NCI-H1092 (cell line): ENCODE measurements at places on chromosomes 2 and 18.
A peak's percentile ranks its signal among the peaks of the same experiment; 100 is the strongest.

DNA sequence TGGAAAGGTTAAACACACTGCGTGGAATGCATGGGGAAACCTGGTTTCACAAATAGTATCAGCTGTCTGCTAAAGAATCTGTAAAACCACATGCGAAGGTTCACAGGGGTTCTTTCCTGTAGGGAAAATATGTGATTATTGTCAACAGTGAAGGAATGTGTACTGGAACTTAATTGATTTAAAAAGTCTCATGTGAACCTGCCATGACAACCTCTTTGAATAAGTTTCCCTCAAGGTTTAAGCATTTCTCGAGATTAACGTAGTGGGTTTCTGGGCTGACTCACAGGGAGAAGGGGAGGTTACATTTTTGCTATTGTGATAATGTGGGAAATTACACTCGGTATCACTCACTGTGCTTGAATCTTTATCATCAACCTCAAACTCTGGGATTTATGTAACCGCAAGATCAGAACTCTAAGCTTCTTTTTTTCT, 28.2 kb upstream of the IL1R1 start:
- no peak for DNase-seq

DNA sequence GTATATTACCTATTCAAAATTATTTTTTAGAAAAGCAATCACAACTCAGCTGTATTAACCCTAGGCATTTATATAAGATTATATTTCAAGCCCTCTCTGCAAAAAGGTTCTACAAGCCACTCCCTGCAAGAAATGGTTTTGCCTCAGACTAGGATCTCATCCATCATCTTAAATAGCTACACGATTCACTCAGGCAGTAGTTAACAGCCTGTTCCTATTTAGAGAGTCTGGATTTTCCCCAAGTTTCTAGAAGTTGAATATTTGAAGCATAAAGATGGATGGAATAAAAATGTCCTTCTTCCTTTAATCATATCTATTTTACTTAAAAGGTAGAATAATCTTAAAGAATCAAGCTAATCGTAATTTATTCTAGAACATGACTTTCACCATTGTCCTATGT, 167.1 kb upstream of the STK17B start:
- DNase-seq = no peak

DNA sequence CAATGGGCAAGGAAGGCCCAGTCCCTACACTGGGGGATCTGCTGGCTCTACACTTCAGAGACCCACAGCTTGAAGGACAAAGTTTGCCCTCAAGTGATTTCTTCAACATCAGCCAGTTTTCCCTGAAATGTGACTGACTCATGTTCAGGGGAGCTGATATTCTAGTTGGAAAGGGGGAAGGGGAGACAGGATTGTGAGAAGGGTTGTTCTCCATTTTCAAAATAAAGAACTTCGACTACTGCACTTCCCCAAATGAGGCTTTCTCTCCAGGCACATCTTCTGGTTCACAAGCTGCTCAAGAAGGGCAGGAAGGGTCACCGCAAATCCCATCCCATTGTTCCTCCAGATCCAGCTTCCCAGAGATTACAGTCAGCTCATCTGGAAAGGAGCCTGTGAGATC, 117.6 kb downstream of the BCL2L11 start:
- DNase-seq = no peak

DNA sequence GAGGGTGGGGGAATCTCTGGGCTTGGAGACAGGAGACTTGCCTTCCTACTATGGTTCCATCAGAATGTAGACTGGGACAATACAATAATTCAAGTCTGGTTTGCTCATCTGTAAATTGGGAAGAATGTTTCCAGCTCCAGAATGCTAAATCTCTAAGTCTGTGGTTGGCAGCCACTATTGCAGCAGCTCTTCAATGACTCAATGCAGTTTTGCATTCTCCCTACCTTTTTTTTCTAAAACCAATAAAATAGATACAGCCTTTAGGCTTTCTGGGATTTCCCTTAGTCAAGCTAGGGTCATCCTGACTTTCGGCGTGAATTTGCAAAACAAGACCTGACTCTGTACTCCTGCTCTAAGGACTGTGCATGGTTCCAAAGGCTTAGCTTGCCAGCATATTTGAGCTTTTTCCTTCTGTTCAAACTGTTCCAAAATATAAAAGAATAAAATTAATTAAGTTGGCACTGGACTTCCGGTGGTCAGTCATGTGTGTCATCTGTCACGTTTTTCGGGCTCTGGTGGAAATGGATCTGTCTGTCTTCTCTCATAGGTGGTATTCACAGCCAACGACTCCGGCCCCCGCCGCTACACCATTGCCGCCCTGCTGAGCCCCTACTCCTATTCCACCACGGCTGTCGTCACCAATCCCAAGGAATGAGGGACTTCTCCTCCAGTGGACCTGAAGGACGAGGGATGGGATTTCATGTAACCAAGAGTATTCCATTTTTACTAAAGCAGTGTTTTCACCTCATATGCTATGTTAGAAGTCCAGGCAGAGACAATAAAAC, 6.5 kb downstream of the TTR start:
- no peak for DNase-seq

- no peak for DNase-seq
These were observed 548.2 kb upstream of the LRRTM1 start for GRCh38 chr2:80852808-80853139.

DNA sequence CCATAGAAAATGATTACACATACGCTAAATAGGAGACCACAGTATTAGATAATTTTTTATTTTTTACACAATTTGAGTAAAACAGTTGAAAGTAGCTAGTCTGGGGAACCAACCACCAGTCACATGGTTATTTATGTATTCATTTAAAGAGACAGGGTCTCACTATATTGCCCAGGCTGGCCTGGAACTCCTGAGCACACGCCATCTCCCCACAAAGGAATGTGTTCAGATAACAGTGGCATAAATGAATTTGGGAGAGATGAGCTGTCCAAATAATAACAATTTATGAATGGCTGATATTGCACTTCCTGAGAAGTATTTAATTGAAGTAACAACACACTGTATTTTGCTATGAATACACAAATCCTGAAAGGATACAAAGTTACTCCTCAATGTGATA, 39.7 kb downstream of the KIDINS220 start:
- no peak for DNase-seq

DNA sequence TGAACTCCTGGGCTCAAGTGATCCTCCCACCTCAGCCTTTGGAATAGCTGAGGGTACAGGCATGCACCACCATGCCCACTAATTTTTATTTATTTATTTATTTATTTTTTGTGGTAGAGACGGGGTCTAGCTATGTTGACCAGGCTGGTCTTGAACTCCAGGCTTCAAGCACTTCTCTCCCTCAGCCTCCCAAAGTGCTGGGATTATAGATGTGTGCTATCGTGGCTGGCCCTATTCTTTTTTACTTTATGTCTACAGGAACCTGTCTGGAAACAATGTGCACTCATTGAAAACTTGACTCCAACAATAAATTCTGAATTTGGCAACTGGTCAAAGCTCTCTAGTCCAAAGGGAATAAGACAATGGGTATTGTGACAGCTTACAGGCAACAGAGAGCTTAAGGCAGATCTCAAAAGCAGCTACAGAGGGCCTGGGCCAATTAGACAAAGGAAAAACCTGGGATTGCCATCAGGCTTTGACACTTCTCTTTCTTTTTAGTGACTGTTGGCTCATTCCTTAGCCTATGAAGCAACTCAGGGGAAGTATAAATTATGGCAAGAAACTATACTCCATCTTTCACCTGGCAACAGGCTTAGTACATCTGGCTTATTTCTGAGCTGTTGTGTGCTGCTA, 55.1 kb upstream of the RAPGEF4 start:
- DNase-seq = no peak

DNA sequence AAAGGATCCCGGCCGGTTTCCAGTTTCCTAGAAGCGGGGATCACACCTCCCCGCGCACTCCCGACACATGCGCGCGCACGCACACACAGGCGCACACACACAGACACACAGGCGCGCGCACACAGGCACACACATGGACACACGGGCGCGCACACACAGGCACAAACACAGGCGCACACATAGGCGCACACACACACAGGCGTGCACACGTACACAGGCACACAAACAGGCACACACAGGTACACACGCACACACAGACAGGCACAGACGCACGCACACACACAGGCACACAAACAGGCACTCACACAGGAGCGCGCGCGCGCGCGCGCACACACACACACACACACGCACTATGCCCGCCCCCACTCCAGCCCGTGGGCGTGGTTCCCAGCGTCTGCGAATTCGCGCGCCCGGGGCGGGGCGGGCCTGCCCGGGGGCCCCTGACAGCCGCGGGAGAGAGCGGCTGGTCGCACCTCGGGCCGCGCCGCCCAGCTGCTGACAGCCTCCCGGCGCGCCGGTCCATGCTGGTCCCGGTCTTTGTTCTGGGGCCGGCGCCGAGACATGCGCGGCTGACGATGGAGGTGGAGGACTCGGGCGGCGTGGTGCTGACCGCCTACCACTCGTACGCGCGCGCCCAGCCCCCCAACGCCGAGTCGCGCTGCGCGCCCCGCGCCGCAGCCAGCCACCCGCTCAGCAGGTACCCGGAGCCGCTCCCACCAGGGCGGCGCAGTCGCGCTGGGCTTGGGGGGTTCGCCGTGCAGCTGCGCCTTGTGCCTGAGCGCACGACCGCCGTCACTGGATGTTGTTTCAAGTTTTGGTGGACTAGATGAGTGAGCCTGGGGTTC, at the start of gene ARHGAP28:
Gene ARHGAP28 (plus strand): TSS at position 470 of the 845 bp plus-strand sequence. CDS start 106 bp downstream, at position 576.
- DNase-seq = peak; percentile 73

- DNase-seq = no peak
These were observed 621.1 kb downstream of the STK39 start for GRCh38 chr2:167626301-167626700.

- DNase-seq = no peak
These were observed 348.1 kb downstream of the CLIP4 start for GRCh38 chr2:29463181-29463900.

GRCh38 chr2:72094701-72095100, 53.0 kb downstream of the CYP26B1 start:
- no peak for DNase-seq
